ENCODE measurements at places on chromosomes 5 and 9.

- DNase-seq = no peak
These were observed 49.4 kb upstream of the ORM1 start for GRCh38 chr9:114273461-114273881.

- DNase-seq = no peak
These were observed 243.6 kb downstream of the PRELID2 start for GRCh38 chr5:145591578-145591977.

DNA sequence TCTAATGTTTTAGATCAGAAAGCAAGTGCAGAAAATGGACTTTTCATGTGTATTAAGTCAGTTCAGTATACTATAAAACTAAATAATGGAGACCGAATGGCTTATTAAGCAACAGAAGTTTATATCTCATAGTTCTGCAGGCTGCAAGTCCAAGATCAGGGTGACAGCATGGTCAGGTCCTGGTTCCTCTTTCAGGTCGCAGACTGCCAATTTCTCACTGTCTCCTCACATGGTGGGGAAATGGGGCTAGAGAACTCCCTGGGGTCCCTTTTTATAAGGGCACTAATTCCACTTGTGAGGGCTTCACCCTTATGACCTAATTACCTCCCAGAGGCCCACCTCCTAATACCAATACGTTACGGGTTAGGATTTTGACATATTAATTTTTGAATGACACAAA lies 48.7 kb downstream of the RICTOR start:
- no peak for DNase-seq

GRCh38 chr5:159337016-159337955 lies 7.0 kb upstream of the IL12B start:
- no peak for DNase-seq

GRCh38 chr5:87266914-87267573 lies 639 bp upstream of the RASA1 start:
- no peak for DNase-seq

DNA sequence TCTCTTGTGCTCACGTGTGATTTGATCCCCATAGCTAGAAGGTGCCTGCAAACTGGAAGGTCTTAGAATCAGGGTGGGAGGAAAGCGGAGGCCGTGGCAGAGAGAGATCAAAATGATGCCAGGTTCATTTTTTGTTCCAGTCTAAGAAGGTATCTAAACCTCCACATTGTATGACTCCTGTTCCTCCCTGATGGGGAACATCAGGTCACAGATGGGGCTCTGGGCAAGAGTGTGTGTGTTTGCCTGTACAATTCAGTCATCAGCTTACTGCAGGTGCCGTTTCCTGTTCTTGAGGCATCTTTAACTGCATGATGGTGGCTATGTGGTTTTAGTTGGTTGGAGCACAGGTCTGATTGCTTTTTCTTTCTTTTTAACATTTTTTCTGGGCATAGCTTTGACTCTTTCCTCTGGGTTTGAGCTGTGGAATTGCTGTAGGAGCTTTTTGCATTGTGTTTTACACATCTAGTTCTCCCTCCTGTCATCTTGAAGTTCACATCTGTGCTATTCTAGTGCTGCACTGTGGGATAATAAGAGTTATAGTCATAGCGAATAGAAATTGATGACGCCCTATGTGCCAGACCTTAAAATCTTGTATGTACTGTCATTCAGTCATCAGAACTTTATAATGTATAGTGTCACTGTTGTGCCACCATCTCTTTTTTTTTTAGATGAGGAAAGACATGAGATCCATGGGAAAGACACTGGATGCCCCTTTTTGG lies 30.8 kb downstream of the ARHGAP26 start:
- DNase-seq = no peak

DNA sequence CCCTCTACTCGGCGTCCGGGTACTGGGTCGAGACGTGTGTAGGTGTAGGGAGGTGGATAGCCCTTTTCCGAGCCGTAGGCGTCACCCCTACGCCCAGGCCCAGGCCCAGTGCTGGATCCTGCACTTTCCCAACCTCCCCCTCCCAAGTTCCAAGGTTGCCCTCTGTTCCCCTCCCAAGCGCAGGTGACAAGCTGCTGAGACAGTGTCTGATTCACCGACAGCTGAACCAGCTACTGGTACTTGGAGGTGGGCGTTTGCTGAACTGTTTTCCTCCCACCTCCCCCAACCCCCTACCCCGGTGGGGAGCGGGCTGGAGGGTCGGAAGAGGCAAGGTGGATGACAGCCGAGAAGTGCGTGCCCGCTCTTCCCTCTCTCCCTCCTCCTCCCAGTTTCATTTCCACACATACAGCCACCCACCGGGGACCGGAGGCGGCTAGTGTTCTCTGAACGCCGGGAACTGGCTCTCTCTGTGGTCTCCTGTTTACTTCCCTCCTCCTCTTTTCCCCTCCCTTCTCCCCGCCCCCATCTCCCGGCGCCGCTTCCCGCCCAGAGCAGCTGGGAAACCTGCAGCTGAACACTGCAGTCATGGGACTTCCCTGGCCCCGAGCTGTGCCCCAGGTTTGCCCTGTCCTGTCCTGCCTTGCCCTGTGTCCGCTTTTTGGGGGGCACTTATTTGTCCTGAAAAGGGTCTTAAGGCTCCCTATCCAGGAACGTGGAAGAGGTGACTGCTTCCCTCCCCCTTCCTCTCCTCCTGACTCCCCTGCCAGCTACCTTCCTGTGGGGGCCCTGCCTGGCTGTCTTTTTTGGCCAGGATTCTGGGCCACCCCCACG lies 6.2 kb upstream of the KLF9 start:
- no peak for DNase-seq

- no peak for DNase-seq
These were observed 49.0 kb upstream of the IRX4 start for GRCh38 chr5:1931604-1932231.

DNA sequence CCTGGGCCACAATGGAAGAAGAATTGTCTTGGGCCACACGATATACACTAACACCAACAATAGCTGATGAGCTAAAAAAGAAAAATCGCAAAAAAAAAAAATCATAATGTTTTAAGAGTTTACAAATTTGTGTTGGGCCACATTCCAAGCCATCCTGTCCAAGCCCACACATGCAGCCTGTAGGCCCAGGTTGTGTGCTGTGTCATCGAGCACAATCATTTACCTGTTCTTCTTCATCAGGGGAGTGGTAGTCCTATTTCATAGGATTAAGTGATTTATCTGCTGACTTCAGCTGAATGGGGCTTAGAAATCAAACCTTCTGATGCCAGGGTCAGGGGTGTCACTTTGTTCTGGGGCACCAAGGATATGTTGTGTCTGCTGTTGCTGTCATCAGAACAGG lies 44.6 kb upstream of the ELL2 start:
- no peak for DNase-seq

- no peak for DNase-seq
These were observed 52.1 kb downstream of the GDNF start for GRCh38 chr5:37787742-37788141.

GRCh38 chr5:394671-395155 lies 48.3 kb upstream of the EXOC3 start:
- no peak for DNase-seq

DNA sequence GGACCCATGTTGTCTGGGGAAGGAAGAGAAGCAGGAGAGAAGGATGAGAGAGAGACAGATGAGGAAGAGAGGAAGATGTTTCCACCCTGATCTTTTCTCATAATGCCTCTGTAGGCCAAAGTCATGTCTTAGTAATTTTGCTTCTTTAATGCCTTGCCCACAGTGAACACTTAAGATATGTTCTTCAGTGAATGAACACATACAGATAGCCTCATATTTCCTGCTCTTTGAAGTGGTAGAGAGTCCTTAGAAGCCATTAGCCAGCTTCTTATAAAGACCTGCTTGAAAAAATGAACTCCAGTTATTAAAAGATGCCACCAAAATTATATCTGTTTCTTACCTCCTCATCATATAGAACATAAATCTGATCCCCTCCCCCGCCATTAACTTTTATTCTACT lies 244.4 kb downstream of the CD180 start:
- no peak for DNase-seq

- DNase-seq = no peak
These were observed at the start of gene IL12B for GRCh38 chr5:159330131-159330800. TSS of gene IL12B (minus strand) at chr5:159330487. CDS start at chr5:159326782, 3,705 bp downstream.

DNA sequence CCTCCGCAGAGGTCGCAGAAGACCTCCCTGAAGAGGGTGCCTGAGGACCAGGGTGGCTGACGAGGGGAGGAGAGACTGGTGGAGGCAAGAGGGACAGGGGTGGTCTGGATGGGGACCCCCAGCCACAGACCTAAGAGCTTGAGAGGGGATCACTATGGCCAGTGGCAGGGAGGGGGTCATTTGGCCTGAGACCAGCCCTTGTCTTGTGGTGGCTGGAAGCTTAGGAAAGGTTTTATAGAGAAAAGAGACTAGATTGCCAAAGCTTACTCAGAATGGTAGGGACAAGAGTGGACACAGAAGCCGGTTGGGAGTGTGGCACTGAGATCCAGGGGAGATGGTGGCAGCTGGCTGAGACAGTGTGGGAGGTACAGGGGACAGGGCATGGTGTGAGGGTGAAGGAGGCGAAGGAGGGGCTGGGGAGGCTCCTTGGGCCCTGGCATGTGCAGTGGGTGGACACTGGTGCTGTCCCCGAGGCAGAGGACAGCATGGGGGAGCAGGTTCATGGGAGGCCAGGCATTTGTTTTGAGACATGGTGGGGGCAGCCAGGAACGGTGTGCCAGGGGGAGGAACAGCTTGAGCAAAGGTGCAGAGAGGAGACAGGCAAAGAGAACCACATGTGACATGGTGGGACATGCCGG lies 123.0 kb downstream of the C9orf50 start:
- no peak for DNase-seq

- no peak for DNase-seq
These were observed 69.7 kb upstream of the PPP3R2 start for GRCh38 chr9:101664453-101664852.

DNA sequence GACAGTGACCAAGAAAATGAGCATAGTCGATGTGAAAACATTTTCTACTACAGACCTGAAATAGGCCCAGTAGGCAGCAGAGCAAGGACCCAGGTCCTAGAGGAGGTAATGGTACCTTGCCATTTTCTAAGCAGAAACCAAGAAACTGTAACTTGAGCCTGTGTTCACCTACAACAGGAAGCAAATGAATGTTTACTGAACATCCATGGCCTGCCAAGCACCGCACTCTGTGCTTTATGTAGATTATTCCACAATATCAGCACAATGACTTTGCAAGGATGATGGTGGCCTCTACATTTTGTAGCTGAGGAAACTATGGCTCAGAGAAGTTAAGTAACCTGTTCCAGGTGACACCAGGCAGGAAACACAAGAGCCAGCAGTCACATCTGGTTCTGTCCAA lies 215.3 kb downstream of the SPOCK1 start:
- no peak for DNase-seq

DNA sequence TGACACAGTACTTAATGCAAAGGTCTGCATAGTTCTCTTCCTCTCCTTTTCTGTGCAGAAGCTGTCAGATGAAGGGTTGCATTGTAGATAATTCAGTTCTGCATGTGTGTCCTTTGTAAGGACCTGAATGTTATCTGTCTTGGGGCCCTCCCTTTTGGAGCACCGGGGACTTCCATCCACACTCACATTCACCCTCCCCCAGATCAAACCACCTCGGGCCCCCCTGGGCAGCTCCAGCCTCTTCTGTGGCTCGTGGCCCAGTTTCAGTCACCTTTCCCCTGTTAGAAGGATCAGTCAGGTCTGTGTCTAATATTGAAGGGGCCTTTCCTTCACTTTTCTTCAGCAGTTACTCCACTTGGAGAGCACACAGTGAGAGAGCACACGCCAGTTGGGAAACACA lies 11.0 kb downstream of the DMRT1 start:
- DNase-seq = no peak

DNA sequence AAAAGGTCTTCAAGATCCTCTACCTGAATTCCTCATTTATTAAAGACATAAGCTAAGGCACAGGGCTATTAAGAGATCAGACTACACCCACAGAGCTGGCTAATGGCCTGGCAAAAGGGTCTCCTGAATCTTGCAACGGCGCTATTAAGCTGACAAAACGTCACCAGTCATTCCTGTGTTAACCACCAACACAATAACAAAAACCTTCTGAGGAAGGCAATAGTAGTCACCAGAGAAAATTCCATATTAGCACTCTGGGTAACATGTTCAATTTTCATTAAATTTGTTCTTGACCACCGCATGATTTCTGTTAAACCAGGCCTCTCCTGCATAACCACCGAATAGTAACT lies 77.0 kb downstream of the GNAQ start:
- no peak for DNase-seq

- DNase-seq = no peak
These were observed 19.5 kb upstream of the ARSI start for GRCh38 chr5:150322202-150322601.

DNA sequence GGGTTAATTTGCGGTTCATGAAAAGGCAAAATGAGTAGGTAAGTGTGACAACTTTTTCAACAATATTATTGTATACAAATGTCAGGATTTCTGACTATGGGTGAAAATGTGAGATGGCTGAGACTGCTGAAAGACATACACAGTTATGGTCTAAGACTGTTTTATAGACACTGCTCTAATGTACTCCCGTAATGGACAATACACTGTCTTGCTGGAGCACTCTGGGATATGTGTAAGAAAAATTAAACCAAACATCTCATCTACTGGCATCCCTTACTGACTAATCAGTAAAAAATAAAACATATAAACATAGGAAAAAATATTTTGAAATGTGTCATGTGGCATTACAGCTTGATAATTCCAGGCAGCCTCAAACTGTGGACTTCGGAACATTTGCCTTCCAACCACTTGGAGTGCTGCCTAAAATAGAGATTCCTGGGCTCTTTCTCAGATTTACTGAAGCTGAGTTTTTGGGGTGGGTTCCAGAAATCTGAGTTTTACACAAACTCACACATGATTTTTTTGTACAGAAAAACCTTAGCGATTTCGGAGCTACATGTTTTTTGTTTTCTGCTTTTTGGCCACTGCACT lies 233.9 kb upstream of the TBCA start:
- no peak for DNase-seq

DNA sequence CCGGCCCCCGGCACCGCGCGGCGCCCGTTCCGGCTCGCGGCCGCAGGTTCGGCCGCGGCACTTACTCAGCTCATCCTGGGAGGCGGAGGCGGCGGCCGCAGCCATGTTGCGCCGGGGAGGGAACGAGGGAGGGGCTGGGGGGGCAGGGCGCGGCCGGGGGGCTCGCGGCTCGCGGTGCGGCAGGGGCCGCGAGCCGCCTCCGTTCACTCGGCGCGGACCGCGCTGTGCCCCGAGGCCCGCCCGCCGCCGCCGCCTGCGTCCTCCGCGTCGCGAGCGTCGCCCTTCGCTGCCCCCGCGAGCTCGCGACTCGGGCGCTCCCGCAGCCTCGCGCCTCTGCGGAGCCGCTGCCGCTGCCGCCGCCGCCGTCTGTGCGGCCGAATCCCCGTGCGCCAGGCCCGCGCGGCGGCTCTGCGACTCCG lies 735 bp downstream of the ECPAS start:
- no peak for DNase-seq

All from activated CD4-positive, CD25-positive, alpha-beta regulatory T cell treated with anti-CD3 and anti-CD28 coated beads, Interleukin-2, amount 50 U/mL, for 72 hours (primary cell).